LHCN-M2 (cell line): ENCODE measurements at places on chromosomes 16 and 17. TPM values are rescaled to one million over a fixed set of nuclear protein-coding genes. Genes with fewer than 3 reads are reported as not detected.

- DNase-seq = peak; percentile 1
Observed at GRCh38 chr16:7086822-7087616, 245.6 kb upstream of the RBFOX1 start.

DNA sequence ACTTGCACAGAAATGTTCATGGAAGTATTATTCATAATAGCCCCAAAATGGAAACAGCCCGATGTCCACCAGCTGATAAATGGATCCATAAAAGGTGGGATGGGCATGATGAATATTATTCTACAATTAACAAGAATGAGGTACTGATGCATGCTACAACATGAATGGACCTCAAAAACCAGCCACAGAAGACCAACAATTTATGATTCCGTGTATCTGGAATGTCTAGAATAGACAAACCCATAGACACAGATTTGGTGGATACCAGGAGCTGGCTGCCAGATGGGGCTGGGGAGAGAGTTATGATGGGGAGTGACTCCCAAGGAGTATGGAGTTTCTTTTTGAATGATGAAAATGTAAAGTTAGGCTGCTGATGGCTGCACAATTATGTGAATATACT is 10.8 kb upstream of the NAGLU start:
- no peak for DNase-seq

DNA sequence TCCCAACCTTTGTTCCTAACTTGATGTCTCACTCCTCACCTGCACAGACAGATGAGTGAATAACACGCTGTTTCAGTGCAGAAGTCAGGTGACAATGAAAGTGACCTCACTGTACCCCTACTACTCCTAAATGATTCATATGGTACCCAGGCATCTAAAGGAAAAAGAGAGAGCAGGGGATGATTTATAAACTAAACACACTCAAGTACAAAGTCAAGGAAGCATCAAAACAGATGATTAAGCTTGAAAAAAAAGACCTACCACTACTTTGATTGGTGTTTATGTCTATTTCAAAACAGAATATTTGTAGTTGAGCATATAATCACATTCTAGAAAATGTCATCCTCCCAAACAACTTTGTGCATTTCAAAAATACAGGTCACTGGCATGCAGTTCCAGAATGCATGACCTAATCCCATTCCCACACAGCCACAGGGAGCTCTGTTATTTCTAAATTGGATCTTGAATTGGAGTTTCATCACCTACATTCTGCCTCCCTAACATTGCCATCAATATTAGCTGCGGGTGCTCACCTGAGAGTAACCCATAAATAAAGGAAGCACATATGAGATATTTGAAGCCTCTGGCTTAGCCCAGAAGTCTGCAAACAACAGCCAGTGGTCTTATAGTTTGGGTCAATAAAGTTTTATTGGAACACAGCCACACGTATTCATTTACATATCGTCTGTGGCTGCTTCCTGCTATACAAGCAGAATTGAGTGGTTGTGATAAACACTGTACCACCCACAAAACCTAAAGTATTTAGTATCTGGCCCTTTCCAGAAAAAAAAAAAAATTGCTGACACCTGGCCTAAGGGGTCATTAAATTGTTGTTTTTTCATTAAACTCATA is 14.0 kb downstream of the HS3ST3A1 start:
- no peak for DNase-seq

GRCh38 chr17:65170839-65171238 is 33.7 kb downstream of the RGS9 start:
- no peak for DNase-seq

DNA sequence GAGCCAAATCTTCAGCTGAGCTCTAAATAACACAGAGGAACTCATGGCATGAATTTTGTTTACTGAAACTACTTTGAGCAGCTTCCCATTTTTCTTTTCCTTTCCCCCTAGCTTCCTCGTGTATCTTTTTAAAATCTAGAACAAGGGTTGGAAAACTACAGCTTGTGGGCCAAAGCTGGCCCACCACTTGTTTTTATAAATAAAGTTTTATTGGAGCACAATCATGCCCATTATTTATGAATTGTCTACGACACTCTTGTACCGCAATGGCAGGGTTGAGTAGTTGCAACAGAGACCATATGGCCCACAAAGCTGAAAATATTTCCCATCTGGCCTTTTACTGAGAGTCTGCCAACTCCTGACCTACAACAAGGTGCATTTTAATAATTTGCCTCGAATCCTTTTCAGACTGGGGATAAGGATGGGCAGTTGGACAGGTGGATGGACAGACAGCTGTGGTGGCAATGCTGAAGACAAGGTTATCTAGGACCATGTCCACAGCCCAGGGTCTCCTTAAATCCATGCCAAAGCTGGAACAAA is 87.7 kb downstream of the RMI2 start:
- DNase-seq = no peak

The SULT1A2 gene
- total RNA-seq = not detected in 2 replicates

- no peak for DNase-seq
Observed at GRCh38 chr16:515175-515938, 12.2 kb upstream of the CAPN15 start.

The KIF2B gene
- total RNA-seq = not detected in 2 replicates

The TMC7 gene
- total RNA-seq = 2.1 and 2.8 TPM in 2 replicates

The CCDC137 gene
- 25.2 and 28.2 TPM in 2 replicates for total RNA-seq

GRCh38 chr16:2719328-2720063 is 528 bp downstream of the PRSS27 start:
- no peak for DNase-seq

GRCh38 chr16:56701534-56701933 is 19.3 kb downstream of the MT1X start:
- no peak for DNase-seq

The GP1BA gene
- total RNA-seq = not detected in 2 replicates

GRCh38 chr16:67884684-67885083 is at the start of gene NRN1L:
Gene NRN1L, plus strand, starts transcription at chr16:67884885. Its CDS starts 19 bp downstream, at chr16:67884904.
- DNase-seq = no peak

DNA sequence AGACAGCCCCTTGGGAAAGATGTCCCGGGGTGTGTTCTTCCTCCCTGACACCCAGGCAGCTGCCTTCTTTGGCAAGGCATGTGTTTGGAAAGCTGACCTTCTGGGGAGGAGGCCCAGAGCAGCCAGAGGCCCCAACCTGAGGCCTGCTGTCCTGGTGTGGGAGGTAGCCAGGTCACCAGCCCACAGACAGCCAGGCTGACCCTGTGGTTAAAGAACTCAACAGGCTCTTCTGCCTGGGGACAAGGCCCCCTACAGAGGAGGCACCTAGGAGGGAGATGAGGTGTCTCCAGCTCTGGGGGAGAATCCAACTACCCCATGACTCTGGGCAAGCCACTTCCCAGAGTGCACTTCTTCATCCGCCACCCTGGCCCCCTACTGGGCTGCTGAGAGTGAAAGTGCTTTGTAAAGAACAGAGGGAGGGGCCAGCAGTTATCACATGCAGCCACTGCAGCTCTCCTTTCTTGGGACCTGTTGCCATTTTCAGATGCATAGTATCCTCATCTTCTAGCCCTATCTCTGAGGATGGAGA is 13.1 kb upstream of the SREBF1 start:
- DNase-seq = peak; percentile 62

- DNase-seq = no peak
Observed at GRCh38 chr16:84593825-84594724, 23.8 kb downstream of the COTL1 start.

GRCh38 chr16:66295213-66295612 is 71.3 kb upstream of the CDH5 start:
- no peak for DNase-seq

DNA sequence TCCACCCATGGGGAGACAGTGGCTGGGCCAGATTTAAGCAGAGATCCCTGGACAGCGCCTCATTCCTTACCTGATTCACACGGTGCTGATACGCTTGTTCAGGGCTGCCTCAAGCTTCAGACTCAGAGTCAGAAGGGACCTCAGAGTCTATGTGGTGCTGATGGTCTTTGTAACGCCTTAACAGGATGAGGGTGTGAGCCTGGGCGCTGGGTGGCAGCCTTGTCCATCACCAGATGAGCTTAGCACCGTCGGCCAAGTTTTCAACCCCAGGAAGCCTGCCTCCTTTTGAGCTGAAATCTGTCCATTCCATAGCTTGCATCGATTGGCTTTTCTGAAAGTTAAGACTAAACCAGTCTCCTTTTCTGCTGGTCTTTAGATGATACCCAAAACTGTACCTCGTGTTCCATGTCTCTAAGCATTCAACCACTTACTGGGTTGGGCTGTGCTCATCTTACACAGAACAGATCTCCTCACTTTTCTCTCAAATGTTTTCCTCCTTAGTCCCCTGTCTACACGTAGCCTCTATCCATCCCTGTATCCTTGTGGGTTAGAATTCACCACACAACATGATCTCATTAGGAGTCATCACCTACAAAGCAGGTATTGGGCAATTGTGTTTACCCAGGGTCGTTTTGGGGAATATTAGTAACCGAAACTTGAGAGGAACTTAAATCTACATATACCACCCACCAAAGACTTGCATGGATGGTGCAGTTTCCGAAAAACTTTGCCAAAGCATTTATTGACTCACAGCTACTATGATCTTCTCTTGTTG is 573.4 kb downstream of the CDH13 start:
- peak; percentile 82 for DNase-seq

DNA sequence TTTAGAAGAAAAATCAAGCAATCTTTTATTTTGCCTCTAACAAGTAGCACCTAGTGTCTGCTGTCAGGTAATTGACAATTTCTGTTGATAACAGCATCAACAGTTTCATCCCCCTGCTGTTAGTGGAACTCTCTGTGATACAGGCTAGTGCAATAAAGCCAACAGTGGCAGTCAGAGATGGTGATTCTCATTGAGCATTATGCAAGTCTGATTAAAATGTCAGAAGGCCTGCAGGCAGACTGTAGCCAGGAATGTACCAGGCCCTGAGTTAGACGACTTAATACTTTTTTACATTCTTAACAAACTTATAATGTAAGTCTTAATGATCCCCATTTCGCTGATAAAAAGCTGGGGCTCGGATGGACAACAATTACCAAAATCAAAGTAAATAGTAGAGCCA is 14.6 kb downstream of the CYLD start:
- no peak for DNase-seq

The TEKT1 gene
- total RNA-seq = not detected in 2 replicates

GRCh38 chr16:58234831-58235595 is 37.1 kb upstream of the CSNK2A2 start:
- no peak for DNase-seq

GRCh38 chr17:73151916-73152632 is 12.7 kb upstream of the SSTR2 start:
- DNase-seq = no peak

The MT3 gene
- not detected in 2 replicates for total RNA-seq

- peak; percentile 86 for DNase-seq
Observed at GRCh38 chr16:30075503-30076275, at the start of gene PPP4C. Gene PPP4C, plus strand, starts transcription at chr16:30075994. Its CDS starts 384 bp downstream, at chr16:30076378.

DNA sequence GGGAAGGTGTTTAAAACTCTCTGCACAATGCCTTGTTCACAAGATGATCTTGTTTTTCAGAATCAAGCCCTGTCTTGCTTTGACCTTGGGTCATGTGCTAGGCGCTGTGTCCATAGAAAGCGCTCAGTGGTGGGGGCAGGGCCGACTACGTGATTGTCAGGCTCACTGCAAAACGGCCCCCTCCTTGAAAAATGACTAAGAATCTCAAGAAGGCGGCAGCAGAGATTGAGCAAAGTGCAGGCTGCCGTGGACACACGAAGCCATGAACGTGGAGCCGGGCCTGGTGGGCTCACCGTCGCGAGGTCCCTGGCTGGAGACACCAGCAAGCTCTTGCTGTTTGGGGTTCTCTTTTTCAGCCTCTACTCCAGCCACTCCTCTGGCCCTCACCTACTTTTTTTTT is 10.2 kb downstream of the ATP2C2 start:
- DNase-seq = no peak

DNA sequence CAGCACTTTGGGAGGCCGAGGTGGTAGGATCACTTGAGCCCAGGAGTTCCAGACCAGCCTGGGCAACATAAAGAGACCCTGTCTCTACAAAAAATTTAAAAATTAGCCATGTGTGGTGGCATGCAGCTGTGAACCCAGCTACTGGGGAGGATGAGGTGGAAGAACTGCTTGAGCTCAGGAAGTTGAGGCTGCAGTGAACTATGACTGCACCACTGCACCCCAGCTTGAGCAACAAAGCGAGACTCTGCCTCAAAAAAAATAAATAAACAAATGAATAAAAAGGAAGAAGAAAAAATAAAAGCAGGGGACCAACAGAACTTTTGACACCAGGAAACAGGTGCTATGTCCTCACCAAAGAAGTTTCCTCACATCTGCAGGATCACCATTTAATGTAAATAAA is 14.2 kb downstream of the TERF2 start:
- no peak for DNase-seq

The CLEC10A gene
- not detected in 2 replicates for total RNA-seq

GRCh38 chr17:29442451-29442850 is 52.3 kb downstream of the TAOK1 start:
- no peak for DNase-seq

DNA sequence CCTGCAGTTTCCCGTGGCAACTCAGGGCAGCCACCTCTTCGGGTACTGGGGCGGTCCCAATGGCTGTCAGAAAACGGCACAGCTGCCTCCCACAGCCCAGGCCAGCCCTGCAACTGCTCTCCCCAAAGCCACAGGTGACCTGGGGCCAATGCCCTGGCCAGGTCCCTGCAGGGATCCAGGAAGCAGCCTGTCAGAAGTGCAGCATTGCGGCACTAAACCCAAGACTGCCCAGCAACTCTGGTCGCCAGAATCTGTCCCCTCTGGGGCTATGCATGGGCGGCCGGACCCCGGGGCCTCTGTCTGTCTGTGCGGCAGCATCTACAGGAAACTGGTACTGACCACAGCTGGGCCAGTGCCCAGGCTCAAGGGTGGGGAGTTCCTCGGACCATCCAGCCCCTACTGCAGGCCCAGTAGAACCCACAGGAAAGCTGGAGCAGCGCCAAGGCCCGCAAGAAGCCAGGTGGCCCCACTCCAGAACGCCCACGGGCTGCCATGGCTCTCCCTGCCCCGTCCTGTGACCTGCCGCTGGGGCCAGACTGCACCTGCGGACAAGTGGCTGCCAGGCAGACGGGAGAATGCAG is 5.5 kb downstream of the CYBC1 start:
- no peak for DNase-seq

GRCh38 chr16:50500171-50500874 is 47.9 kb upstream of the NKD1 start:
- no peak for DNase-seq

- no peak for DNase-seq
Observed at GRCh38 chr17:42913522-42913921, 12.9 kb downstream of the G6PC1 start.

DNA sequence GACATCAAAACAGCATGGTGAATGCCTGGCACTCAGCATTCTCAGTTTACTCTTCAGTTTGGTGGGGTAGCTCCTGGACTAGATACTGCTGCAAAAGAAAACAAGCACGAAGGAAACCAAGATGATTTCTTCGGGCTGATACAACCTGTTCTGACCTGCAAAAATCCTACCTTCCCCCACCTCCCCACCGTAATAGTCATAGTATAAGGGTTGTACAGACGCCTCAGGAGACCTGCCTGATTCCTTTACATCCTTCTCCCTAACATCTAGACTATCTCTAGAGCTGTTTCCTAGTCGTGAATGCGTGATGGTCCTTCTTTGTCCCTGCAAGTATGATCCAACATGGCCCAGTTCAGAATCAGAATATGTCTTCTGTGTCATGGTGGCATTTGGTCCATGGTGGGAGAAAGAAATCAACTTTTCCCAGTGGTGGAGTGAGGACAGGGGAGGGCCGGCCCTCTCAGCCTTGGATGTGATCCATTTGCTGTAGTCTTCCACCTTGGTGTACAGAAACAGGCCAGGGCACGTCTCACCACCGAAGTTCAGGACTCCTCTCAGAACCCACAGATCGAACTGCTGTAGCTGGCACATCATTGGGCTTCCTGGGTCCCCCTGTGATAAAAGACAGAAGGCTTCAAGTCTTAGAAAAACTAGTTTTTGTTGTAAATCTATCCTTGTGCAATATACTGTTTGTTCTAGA is 14.5 kb downstream of the PRSS54 start:
- no peak for DNase-seq
